Iris pigment epithelial cell (primary cell): ENCODE measurements at places on chromosomes 7 and 10.
A peak's percentile ranks its signal among the peaks of the same experiment; 100 is the strongest.

DNA sequence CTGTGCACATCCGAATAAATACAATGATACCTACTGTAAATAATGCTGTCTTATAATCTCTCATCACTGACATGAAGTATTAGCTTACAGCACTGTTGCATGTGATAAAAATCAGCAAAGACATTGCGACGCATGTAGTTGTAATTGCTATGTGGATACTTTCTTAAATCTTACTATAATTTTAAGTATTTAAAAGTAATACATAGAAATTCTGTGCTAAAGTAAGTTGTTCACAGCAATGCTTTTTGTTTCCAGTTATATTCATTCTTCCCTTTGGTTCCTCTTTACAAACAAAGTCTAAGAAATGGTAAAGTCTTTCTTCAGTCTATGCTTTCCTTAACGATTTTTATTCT lies 113.7 kb upstream of the DGKB start:
- DNase-seq, result no peak

DNA sequence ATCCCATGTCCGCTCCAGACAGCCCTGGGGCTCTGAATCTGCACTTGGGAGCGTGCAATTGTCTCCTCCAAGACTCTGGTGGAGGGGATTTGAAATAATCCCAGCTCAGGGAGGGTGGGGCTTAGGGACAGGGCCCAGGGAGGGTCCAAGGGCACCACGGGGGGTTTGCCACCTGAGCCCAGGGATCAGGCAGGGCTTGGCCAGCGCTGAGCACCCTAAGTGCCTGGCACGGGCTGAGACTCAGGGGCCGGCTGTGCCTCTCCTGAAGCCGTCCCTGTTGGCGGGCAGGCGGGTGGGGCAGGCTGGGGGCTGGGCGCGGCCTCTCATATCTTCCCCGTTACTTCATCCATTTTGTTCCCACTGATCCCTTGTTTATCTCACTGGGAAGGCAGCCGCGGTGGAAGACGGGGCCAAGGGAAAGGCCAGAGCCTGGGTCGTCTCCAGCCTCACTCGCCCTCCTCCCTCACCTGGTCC lies 41.8 kb upstream of the ELN start:
- no peak for DNase-seq

GRCh38 chr10:61993711-61994401 lies 92.4 kb downstream of the ARID5B start:
- DNase-seq, result peak; percentile 65

GRCh38 chr7:148623586-148624282 lies 33.2 kb downstream of the C7orf33 start:
- peak; percentile 42 for DNase-seq

- DNase-seq, result peak; percentile 6
Observed at GRCh38 chr7:8442814-8443304, 9.4 kb downstream of the NXPH1 start.

- no peak for DNase-seq
Observed at GRCh38 chr7:114644455-114644854, 229.8 kb downstream of the FOXP2 start.

DNA sequence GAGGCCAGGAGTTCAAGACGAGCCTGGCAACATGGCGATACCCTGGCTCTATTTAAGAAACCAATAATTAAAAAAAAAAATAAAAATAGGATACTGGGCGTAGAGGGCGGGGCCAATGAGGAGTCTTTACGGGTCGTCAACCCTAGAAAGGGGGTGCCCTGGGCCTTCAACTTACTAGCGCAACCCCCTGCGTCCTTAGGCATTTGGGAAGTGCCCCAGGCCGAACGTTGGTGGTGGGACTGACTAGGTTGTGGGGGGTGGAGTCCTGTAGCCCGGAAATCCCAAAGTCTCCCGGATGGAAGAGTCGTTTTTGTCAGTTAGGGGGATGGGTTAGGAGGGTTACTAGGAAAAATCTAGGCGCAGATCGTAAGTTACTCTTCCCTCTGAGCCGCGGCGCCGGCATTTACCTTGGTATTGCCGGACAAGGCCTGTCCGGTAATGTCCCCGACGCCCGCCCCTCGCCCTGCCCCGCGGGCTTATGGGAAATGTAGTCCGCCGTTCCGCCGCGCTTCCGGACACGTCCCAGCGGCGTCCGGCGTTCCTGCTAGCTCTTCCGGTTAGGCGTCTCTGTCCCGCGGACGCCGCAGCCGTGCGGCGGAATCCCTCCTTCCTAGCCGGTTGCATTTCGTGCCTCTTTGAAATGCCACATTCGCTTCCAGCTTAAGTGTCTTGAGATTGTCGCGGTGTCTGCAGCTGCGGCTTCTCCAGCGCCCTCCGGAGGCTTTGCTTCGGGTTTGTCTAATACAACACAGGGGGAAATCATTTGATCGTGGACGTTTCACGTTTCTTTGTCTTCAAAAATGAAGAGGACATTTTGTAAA lies 1.3 kb upstream of the ACBD5 start:
- DNase-seq, result peak; percentile 95

GRCh38 chr10:129532838-129533237 lies 65.8 kb downstream of the MGMT start:
- DNase-seq, result no peak

GRCh38 chr7:41148521-41148951 lies 554.4 kb downstream of the INHBA start:
- DNase-seq, result peak; percentile 85

DNA sequence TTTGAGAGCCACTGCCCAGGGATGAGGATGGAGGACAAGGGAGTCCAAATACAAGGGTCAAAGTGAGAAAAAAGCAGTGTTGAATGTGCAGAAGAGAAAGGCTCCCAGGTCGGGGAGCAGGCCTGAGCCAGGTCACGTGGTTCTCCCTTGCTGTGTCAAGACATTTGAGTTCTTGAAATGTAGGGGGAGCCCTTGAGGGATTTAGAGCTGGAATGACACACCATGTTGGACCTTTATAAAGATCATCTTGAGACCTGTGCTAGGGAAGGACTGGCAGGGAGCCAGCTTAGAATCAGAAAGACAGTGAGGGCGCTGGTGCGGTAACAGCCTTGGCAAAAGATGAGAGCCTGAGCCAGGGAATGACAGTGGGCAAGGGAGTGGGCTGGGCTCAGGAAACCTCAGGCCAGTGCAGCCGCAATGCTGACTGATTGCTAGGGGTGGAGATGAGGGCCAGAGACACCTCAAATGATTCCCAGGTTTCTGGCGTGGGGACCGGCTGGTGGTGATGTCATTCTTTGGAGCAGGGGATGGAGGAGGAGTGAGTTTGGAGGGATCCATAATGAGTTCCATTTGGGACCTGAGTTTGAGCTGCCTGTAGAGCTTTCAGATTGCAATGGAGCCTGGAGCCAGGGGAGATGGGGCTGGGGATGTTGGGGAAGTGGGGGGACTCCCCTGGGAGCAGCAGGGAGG lies 120.1 kb downstream of the PTPN20 start:
- peak; percentile 14 for DNase-seq

DNA sequence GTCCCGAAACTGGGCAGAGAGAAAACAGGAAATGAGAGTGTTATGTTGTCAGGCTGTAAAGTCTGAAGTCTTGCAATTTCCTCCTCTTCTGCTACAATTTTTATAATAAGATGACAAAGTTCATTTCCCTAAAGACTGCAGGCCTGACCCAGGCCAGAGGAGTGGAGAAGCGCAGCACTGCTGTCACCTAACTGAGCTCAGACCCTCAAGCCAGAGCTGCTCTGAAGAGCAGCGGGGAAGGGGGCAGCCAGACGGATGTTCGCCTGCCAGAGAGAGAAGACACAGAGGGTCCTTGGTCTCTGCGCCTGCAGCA lies 12.6 kb upstream of the AOAH start:
- no peak for DNase-seq
